Uterus (tissue), 4 donors: ENCODE measurements at places on chromosomes 16 and 17.

GRCh38 chr16:78816499-78817195, 717.2 kb downstream of the WWOX start:
- H3K4me1 ChIP-seq, result peaks cover 8% of the 10 kb centered on the region
- no peak overlapping the region for H3K4me3 ChIP-seq
- no peaks in the 10 kb centered on the region for H3K27me3 ChIP-seq
- H3K36me3 ChIP-seq, result no peaks in the 10 kb centered on the region

- H3K4me1 ChIP-seq, result peaks cover 6% of the 10 kb centered on the region
- no peak for DNase-seq
- no peaks in the 10 kb centered on the region for H3K36me3 ChIP-seq
- no peak overlapping the region for H3K27ac ChIP-seq
- H3K4me3 ChIP-seq, result no peak overlapping the region
Observed at GRCh38 chr17:48016112-48016511, 21.5 kb downstream of the COPZ2 start.

DNA sequence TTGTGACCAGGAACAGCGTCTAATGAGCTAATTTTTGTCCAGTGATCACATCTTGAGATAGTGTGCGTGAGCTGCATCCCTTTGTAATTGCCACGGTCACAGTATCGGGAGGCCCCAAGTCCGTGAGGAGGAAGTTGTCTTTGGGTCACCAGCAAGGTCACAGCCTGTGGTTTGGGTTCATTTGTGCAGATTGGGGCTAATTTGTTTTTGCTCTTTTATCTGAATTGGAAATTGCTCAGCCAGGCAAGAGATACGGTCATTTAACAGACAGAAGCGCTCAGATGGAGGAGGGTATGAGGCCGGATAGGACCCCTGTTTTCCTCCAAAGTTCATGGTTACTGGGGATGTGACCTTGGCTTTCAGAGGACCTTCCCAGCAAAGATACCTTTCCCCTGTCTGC, 174.1 kb downstream of the SNX29 start:
- no peaks in the 10 kb centered on the region for H3K4me1 ChIP-seq
- H3K4me3 ChIP-seq, result no peak overlapping the region
- no peaks in the 10 kb centered on the region for H3K27me3 ChIP-seq
- H3K27ac ChIP-seq, result no peak overlapping the region
- no peaks in the 10 kb centered on the region for H3K36me3 ChIP-seq

DNA sequence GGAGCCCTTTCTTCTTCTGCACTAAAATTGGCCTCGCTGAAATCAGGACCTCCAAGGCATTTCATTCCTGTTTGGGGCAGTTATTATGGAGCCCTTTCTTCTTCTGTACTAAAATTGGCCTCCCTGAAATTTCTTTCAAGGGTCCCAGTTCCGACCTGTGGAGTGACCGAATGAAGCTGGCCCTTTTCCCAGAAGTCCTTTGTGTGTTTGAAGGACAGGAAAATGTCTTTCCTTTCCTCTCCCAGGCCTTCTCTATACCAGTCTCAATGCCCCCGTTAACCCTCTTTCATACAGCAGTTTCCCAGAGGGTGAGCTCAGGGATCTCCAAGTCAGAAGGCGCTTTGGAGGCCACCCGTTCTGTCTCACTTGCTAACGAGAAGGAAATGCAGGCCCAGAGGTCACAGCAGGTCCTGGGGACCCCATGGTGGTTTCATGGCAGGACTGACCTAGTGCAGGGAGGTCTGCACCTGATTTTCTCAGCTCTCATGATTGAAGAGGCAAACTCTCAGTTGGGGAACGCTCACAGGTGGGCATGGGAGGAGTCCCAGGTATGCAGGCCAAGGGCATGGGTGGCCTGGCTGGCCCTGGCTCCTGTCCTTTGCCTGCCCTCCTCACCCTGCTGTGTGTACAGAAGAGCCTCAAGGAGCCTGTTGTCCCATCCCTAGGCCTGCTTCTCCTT, 37.1 kb upstream of the DOC2B start:
- H3K27ac ChIP-seq, result no peak overlapping the region
- no peak overlapping the region for H3K4me3 ChIP-seq
- no peak for DNase-seq
- H3K4me1 ChIP-seq, result no peaks in the 10 kb centered on the region

- H3K27me3 ChIP-seq, result no peaks in the 10 kb centered on the region
- peak overlapping the region; percentile 100 for H3K4me3 ChIP-seq
- H3K36me3 ChIP-seq, result no peaks in the 10 kb centered on the region
Observed at GRCh38 chr16:30064729-30065101, 845 bp upstream of the ALDOA start.

- no peaks in the 10 kb centered on the region for H3K36me3 ChIP-seq
- no peak overlapping the region for H3K27ac ChIP-seq
- no peak overlapping the region for H3K4me3 ChIP-seq
Observed at GRCh38 chr17:7340179-7340578, 3.9 kb downstream of the ACAP1 start.

- H3K4me1 ChIP-seq, result no peaks in the 10 kb centered on the region
- H3K36me3 ChIP-seq, result no peaks in the 10 kb centered on the region
- DNase-seq, result no peak
Observed at GRCh38 chr16:75139498-75139897, 8.8 kb upstream of the ZFP1 start.

- no peaks in the 10 kb centered on the region for H3K4me1 ChIP-seq
- no peak for DNase-seq
- no peaks in the 10 kb centered on the region for H3K27me3 ChIP-seq
- no peak overlapping the region for H3K4me3 ChIP-seq
Observed at GRCh38 chr17:42334677-42335076, 46.4 kb downstream of the STAT5A start.

- no peaks in the 10 kb centered on the region for H3K4me1 ChIP-seq
- DNase-seq, result no peak
- no peak overlapping the region for H3K27ac ChIP-seq
- H3K36me3 ChIP-seq, result no peaks in the 10 kb centered on the region
Observed at GRCh38 chr17:73526952-73527351, 117.3 kb downstream of the SDK2 start.

- H3K4me1 ChIP-seq, result peaks cover 6% of the 10 kb centered on the region
- H3K36me3 ChIP-seq, result no peaks in the 10 kb centered on the region
- no peak for DNase-seq
- H3K27ac ChIP-seq, result no peak overlapping the region
Observed at GRCh38 chr17:935485-935884, 44.1 kb downstream of the NXN start.

DNA sequence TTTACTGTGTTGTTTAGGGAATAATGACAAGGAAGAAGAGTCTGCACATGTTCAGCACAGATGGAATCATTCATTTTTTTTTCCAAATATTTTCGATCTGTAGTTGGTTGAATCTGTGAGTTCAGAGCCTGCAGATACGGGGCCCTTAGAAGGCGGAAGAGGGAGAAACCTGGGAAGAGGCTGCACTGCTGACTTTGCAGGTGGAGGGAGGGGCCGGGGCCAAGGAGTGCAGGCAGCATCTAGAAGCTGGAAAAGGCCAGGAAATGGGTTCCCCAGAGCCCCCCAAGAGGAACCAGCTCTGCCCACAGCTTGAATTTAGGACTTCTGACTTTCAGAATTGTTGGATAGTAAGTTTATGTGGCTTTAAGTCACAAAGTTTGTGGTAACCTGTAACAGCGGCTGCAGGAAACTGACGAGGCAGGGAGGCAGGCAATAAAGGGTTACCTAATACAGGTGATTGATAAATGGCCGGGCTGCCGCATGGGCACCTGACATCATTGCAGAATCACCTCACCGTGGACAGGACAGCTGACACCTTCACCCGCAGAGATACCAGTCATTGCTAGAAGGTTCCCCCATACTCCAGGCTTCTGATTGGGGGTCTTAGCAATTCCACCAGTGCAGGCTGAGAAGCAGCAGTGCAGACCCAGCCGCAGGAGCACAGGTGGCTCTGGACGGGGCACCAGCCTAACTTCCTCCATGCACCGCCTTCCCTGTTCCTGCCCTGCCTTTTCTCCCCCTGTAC, 181.3 kb downstream of the IRF8 start:
- no peaks in the 10 kb centered on the region for H3K27me3 ChIP-seq
- H3K4me1 ChIP-seq, result no peaks in the 10 kb centered on the region
- no peak overlapping the region for H3K27ac ChIP-seq
- H3K4me3 ChIP-seq, result no peak overlapping the region

- no peaks in the 10 kb centered on the region for H3K36me3 ChIP-seq
- H3K4me1 ChIP-seq, result no peaks in the 10 kb centered on the region
- DNase-seq, result no peak
- H3K4me3 ChIP-seq, result no peak overlapping the region
- no peaks in the 10 kb centered on the region for H3K27me3 ChIP-seq
Observed at GRCh38 chr17:65537845-65538674, 23.4 kb downstream of the AXIN2 start.

DNA sequence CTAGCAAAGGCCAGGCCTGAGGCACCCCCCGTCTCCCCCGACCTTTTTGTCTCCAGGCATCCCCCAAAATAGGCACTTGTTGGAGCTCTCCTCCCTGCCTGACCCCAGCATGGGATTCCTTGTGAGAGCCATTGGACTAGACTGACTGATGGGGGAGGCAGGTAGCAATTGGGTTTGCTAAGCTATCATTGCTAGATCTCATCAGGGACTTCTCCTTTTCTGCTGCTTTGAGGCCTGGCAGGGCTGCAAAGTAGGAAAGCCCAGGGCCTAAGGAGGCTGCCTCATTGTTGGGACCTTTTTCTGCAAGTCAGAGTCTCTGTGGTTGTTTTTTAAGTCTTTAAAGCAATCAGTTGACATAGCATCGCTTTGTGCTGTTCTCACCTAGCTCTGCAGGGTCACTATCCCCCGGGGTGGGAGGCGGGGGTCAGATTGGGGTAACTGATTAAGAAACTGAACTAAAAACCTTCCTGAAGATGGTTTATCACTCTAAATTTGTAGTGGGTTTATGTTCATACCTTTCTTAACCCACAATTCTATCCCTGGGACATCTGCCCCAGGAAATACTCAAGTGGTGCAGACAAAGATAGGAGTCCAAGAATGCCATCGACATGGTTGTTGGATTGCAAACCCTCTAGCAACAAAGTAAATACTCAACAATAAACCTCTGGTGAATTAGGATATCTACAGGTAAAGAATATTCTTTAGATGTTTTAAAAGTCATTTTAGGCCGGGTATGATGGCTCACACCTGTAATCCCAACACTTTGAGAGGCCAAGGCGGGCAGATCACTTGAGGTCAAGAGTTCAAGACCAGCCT, 28.0 kb downstream of the LLGL2 start:
- DNase-seq, result no peak
- H3K4me3 ChIP-seq, result no peak overlapping the region
- H3K27me3 ChIP-seq, result no peaks in the 10 kb centered on the region
- H3K36me3 ChIP-seq, result no peaks in the 10 kb centered on the region

DNA sequence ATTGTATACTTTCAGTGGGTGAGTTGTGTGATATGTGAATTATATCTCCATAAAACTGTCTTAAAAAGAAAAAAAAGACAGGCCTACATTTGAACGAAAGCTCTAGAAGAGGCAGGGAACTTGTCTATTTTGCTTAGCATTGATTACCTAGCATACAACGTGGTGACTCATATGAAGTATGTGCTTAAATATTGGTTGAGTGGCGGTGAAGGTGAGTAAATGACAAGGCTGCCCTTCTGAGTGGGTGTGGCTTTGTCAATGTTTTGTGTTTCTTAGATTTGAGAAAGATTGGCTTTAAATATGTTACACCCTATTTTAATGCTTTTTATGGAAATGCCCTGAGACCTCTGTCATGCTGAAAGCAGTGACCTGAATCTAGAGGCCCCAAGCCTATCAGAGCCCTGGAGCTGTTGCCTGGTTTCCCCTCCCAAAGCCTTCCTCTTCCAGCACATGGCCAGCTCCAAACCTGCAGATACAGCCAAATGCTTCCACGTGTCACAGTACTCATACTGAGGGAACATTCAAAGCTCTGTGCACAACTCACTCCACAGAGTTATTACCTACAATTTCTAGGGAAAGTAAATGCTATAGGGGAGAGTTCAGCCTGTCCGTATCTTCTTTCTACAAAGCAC, 260.0 kb downstream of the PHKB start:
- H3K27me3 ChIP-seq, result no peaks in the 10 kb centered on the region
- H3K4me3 ChIP-seq, result no peak overlapping the region
- no peaks in the 10 kb centered on the region for H3K4me1 ChIP-seq
- H3K36me3 ChIP-seq, result no peaks in the 10 kb centered on the region
- no peak overlapping the region for H3K27ac ChIP-seq

GRCh38 chr17:10022416-10022815, 117.3 kb upstream of the RCVRN start:
- H3K4me1 ChIP-seq, result no peaks in the 10 kb centered on the region
- H3K27ac ChIP-seq, result no peak overlapping the region
- no peak overlapping the region for H3K4me3 ChIP-seq
- no peaks in the 10 kb centered on the region for H3K36me3 ChIP-seq
- no peaks in the 10 kb centered on the region for H3K27me3 ChIP-seq
- DNase-seq, result no peak

DNA sequence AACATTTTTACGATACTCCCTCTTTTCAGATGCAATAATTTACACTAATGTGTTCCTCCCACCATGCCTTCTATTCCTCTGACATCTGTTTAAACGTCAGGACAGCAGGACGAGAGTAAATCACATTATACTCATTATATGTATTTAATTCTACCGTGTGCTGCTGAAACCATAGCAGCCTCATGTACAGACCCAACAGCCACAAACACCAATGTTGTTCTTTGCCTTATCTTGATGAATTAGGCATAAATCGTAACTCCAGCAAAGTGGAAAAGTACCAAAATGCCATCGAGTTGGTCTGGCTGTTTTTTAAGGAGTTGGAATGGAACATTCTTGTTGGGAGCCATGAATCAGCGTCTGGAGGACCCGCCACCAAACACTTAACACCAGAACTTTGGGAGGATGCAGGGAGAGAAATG, 82.9 kb upstream of the FOXF1 start:
- H3K4me1 ChIP-seq, result no peaks in the 10 kb centered on the region
- no peak overlapping the region for H3K4me3 ChIP-seq
- H3K27ac ChIP-seq, result peak overlapping the region; percentile 28
- H3K36me3 ChIP-seq, result no peaks in the 10 kb centered on the region

DNA sequence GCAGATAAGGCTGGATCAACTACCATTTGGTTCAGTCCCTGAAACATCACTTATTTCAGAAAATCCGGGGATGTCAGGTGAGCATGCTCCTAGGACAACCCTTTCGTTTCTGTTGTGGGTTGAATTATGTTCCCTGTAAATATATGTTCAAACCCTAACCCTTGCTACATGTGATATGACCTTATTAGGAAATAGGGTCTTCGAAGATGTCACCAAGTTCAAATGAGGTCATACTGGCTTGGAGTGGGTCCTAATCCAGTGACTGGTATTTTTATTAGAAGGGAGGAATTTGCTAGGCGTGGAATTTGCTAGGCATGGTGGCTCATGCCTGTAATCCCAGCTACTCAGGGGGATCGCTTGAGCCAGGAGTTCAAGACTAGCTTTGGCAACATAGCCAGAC, 21.3 kb downstream of the SNX20 start:
- no peak overlapping the region for H3K4me3 ChIP-seq
- H3K27ac ChIP-seq, result no peak overlapping the region
- H3K36me3 ChIP-seq, result no peaks in the 10 kb centered on the region
- H3K4me1 ChIP-seq, result no peaks in the 10 kb centered on the region
- no peak for DNase-seq
